ENCODE measurements at places on chromosomes 3 and 15.

DNA sequence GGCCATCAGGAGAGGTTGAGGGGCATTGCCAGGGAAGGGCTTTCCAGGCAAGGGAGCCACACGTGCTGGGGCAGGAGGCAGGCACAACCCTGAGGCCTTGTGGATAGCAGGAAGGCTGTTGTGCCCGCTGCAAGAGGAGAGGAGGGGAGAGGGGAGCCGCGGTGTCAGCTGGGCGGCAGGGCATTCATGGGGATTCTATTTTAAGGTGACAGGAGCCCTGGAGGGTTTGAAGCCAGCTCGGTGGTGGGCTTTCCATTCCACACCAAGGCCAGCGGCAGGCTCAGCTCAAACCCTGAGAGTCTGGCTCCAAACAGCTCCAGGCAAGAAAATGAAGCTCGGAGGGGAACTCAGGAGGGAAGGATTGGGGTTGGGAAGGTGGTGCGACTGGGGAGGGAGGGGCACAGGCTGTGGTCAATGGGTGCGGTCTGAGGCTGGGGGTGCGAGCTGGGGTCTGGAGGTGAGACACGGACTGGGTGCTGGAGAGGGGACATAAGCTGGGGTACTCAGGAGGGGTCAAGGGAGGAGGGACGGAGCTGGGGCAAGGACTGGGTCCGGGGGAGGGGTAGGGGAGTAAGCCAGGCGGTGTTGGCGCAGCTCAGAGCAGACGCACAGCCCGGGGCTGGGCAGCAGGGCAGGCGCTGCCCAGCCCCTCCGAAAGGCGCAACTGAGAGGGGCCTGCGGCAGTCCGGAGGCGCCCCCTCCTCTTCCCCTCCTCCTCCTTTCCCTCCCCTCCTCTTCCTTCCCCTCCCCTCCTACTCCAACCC, 43.4 kb downstream of the TPRA1 start:
- DNase-seq, result no peak

DNA sequence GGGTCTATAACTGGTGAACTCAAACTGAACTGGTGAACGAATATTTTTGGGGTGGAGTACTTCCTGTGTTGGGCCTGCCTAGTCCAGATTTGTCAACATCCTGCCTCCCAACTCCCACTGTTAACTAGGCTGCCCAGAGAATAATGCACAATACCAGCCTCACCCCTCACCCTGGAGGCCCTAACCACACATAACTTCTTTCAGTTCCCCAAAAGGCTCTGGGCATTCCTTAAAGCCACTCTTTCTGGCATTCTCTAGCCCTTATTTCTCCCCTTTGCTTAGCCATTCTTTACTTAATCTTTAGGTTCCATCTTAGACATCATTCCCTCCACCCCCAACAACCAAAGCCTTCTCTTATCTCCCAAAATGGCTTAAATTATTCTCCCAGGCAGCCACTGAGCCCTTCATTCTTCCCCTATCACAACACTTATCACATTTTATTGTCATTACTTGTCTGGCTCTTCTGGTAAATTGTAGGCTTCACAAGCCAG, 9.1 kb upstream of the SEC11A start:
- DNase-seq, result no peak

GRCh38 chr15:50798684-50799083, 33.2 kb upstream of the SPPL2A start:
- peak; percentile 36 for DNase-seq

DNA sequence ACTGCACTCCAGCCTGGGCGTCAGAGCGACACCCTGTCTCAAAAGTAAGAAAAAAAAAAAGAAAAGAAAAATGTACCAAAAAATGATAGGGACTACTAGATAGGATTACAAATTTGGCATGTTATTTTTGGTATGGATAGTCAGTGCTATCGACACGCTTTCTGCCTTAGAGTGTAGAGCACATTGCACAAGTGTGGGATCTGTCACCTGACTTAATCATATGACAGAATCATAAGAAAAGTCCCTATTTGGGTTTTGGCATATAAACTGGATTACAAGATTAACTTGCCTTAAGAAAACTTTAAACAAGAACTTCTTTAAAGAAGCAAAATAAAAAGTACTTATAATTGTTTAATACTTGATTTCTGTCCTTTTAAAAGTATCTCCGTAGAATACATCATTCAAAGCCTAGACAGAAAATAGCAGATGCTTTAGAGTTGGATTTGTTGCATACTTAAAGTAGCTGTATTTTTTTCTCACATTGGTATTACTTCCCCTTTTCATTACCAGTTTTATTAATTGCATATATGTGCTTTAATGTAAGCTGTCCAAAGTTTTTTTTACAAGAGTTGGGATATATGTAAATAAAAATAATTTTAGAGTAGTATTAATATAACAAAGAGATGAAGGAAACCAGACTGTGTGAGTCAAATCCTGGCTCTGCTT, 7.8 kb downstream of the ATP6V1A start:
- DNase-seq, result no peak

- DNase-seq, result no peak
Measured at GRCh38 chr3:195099951-195100785, 170.8 kb downstream of the XXYLT1 start.

GRCh38 chr15:69126054-69126469, 34.4 kb upstream of the GLCE start:
- DNase-seq, result no peak

DNA sequence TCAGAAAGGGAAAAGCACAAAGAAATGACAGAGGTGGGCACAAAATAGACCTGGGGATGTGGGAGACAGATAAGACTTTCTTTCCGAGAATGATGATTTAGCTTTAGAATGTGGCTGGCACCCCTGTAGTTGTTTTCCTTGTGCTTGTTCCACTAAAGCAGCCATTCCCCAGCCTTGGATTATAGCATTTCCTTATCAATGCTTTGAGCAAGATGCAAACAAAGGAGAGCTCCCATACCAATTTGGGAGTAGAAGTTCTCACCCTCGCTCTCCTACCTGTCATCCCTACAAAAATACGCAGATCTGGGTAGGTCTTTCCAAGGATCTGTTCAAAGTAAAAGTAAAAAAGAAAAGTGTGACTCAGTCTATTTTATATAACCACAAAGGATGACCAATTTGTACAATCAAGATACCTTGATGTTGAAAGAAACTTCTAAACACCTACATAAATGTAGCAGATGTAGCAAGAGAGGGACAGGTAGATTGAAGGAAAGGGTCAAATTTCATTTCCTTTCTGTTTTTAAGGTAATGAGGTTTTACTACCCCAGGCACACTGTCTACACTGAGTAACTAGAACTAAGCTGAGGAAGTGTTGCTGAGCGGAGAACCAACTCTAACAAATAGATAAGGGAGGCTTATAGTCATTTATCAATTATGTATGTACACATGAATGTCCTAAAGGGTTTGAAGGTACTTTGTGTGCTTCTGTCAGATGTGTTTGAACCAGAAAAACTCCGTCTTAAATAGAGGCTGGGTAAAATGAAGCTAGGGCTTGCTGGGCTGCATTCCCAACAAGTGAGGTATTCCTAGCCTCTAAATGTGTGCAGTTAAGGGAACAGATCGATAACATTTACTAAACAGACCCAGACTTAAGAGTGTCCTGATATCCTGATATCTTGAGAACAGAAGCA, 91.1 kb upstream of the LRRN1 start:
- DNase-seq, result no peak

GRCh38 chr3:54668236-54668635, 259.6 kb downstream of the LRTM1 start:
- no peak for DNase-seq

DNA sequence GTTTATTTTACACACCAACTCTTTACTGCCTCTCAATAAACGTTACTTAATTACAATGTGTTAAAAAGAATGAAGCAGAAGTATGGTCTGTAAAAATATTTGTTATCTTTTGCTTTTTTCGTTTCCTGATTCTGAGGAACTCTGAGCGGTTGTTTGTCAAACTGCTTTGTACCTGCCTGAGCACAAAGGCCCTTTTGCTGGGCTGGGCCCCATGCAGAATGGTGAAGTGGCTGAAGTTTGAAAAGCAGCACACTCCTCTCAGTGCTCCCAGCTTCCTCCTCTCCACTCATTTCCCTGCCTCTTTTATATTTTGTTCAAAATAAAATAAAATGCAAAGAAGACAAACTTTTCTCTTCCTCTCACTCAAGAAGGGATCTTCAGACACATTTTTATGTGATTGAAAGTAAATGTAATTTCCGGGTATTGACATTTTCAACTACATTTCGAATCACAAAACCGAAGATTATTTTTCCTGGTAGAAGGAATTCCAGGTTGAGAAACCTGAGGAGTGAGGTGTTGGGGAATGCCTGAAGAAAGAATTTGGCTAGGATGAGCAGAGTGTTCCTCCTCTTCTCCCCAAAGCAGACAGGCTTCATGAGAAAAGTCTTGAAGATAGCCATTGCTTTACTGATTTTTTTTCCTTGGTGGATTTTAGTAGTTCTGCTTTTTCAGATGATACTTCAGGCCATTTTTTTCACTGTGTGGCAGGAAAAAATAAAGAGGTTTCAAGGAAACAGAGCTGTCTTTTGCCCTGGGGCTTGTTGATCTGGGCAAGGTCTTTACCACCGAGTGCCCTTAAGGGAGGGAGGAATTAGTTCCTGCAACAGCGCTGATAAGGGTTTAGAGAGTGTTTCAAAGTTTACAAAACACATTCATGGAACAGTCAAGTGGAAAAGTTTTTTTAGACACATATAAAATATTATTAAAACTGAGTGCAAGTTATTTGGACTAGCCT, 229.8 kb downstream of the NFKBIZ start:
- no peak for DNase-seq

- no peak for DNase-seq
Measured at GRCh38 chr15:75640483-75641178, 607 bp upstream of the IMP3 start.

DNA sequence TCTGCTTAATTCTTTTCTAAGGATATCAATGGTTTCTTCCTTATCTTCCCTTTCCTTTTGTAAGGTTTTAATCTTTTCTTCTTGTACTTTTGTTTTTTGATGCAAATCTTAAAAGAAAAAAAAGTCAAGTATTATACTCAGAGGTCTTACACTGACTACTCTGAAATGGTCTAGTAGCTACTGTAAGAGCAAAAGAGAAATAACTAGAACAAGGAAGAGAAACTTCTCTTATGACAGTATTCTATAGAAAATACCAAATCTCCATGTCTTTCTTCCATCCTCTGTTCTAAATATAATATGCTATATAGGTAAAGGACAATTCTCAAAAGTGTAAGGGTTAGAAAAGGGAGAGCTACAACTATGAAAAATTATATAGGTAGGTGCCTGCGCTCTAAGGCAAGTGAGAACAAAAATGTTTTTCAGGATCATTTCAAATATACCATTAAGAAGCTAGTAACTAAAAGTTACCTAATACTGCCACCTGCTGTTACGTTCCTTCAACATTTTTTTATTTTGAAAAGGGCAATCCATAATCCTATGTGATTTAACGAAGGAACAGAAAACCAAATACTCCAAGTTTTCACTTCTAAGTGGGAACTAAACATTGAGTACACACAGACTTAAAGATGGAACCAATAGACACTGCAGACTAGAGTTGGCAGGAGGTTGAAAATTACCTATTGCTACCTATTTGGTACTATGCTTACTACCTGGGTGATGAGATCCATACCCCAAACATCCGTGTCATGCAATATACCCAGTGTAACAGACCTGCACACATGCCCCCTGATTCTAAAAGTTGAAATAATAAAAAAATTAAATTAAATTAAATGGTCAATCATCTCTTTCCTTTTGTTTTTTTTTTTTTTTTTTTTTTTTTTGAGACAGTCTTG, 36.7 kb downstream of the CIP2A start:
- peak; percentile 13 for DNase-seq
